ENCODE measurements at places on chromosomes 3 and 15.

GRCh38 chr3:126522363-126522788 lies 1.6 kb upstream of the CHST13 start:
- DNase-seq, result peak; percentile 32

- no peak for DNase-seq
Observed at GRCh38 chr3:33994568-33994967, 196.1 kb downstream of the PDCD6IP start.

GRCh38 chr3:115284980-115285379 lies 137.9 kb upstream of the ZBTB20 start:
- DNase-seq, result no peak

DNA sequence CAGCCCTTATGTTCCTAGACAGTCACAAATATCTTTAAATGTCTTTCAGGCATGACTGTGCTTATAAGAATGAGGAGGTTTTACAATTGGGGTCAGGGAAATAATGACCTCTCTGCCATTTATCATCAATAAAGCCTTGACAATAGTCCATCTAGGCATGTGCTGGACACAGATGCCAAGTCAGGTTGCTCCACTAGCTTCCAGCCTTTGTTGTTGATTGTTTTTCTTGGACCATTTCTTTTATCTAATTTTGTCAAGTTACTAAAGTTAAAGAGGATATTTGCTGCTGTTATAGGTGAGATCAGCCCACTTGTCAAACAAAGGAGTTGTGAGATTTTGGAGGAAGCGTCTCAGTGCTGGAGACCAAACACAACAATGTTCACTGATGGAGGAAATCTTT lies 628.0 kb downstream of the ROBO2 start:
- no peak for DNase-seq

DNA sequence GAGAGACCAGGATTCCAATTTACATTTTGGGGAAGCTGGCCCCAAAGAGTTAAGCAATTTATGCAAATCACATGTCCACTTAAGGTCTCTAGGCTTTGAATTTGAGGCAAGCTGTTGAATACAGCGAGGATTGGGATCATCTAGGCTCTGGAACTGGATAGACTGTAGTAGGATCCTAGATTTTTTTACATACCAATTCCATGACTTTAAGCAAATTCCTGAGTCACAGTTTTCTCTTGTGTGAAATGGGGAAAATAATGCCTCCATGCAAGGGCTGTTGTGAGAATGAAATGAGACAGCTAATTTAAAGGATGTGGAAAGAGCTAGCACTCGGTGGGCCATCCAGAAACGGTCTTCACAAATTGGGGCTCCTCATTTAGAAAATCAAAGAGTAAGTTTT lies 103.4 kb downstream of the MINAR1 start:
- DNase-seq, result peak; percentile 8

GRCh38 chr15:63052961-63053698 lies 10.6 kb downstream of the TPM1 start:
- DNase-seq, result peak; percentile 78

Measured in LHCN-M2 (cell line).